ENCODE measurements at places on chromosomes 1 and 21. TPM values are rescaled to one million over a fixed set of nuclear protein-coding genes. Genes with fewer than 3 reads are reported as not detected.

GRCh38 chr1:169514566-169515270 is 29.0 kb upstream of the SLC19A2 start:
- H3K36me3 ChIP-seq: no peaks in the 10 kb centered on the region
- no peak overlapping the region for H3K4me3 ChIP-seq
- no peak for DNase-seq
- H3K27me3 ChIP-seq: no peaks in the 10 kb centered on the region

DNA sequence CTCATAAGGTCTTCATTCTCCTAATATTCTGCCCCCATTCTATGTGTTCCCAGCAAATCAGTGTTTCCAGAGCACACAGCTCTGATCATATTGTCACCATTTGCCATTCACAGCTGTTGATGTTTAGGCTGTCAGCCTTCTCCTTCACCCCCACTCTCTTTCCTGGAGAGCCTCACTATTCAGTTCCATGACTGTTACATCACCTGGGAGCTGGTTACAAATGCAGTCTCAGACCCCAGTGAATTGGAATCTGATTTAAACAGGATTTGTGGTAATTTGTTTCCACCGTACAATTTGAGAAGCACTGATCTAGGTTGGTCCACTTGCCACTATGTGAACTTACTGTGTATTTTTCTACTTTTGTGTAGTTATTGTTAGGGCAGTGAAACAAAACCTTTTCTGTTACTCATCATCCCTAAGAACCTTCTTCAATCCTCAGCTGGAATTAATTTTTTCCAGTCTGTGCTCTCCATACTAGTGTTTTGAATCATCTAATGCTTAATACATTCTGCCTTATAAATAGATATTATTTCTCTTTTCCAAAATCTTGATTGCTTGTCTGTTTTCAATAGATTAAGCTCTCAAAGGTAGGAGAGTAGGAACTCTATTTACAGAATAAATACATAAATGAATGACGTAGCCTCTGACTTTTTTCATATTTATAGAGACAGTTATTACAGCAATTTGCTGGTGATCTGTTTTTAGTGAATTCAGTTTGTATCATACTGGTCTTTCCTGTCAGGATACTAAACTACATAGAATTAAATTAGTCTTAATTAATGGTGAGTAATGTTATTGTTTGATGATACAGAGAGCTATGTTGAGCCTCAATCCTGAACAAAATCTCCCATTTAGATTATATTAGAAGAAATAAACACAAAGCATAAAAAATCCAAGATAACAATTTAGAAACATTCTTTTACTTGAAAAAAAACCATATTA is 8.1 kb downstream of the SNX7 start:
- no peaks in the 10 kb centered on the region for H3K27me3 ChIP-seq
- no peak for DNase-seq
- no peak overlapping the region for H3K27ac ChIP-seq
- no peak overlapping the region for H3K4me3 ChIP-seq

- no peak for DNase-seq
- H3K27ac ChIP-seq: no peak overlapping the region
- H3K4me3 ChIP-seq: no peak overlapping the region
Measured at GRCh38 chr1:205537386-205538018, 33.0 kb downstream of the CDK18 start.

DNA sequence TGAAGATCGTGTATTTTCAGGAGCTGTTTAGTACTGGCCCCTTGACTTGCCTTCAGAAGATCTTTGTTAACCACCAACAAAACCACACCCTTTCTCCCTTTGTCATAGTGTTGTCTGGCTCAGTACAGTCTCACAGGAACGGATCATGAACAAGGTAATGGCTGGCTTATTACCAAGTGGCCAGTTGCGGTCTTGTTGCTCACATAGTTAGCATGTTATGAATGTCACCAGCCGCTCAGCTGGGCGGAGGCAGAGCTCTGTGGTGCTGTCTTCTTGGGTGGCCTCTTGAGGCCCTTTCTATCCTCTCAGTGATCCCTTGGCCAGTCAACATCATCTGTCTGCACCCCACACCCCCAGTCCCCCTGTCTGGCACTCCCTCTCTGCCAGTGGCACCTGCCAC is 21.4 kb downstream of the CNIH3 start:
- no peak overlapping the region for H3K27ac ChIP-seq
- no peak for DNase-seq
- no peaks in the 10 kb centered on the region for H3K27me3 ChIP-seq
- H3K36me3 ChIP-seq: no peaks in the 10 kb centered on the region
- no peaks in the 10 kb centered on the region for H3K4me1 ChIP-seq

Gene MYBPH
- not detected for polyA plus RNA-seq

Gene TBX19
- polyA plus RNA-seq: 2.2 TPM

Gene THEM5
- polyA plus RNA-seq: not detected

Measured in naive thymus-derived CD4-positive, alpha-beta T cell (primary cell).